H4 (cell line): ENCODE measurements at places on chromosomes 2 and 18. TPM values are rescaled to one million over a fixed set of nuclear protein-coding genes. Genes with fewer than 3 reads are reported as not detected.
A peak's percentile ranks its signal among the peaks of the same experiment; 100 is the strongest.

DNA sequence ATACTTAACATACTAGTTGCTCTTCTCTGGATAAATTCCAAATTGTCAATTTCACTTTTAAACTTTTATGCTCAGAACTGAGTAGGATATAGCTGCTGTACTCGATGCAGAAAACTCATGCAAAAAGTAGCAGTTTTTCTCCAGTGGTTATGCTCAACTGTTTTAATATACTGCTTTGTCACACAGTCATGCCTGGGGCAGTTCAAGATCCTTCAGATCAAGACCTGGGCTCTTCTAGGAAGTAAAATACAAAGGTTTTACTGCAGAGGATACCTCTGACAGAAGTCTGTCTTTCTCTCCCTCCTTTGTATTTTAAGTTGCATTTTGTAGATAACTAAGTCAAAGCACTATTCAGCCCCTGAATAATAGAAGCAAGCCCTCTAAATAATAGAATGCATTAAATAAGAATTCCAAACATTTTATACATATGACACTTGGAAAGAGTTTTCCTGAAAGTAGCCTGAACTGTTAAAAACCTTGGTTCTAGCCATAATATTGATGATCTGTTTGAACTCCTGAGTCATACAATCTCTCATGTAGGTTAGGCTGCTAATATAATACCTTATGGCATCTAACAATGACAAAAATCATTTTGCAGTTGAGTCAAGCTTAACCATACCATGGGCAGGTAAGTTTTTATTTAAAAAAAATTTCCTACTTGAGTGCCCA lies 183.3 kb upstream of the TRIB2 start:
- DNase-seq = no peak

The ICOS gene
- not detected in 2 replicates for total RNA-seq

- no peak for DNase-seq
These were observed 130.2 kb upstream of the PID1 start for GRCh38 chr2:229401171-229401865.

DNA sequence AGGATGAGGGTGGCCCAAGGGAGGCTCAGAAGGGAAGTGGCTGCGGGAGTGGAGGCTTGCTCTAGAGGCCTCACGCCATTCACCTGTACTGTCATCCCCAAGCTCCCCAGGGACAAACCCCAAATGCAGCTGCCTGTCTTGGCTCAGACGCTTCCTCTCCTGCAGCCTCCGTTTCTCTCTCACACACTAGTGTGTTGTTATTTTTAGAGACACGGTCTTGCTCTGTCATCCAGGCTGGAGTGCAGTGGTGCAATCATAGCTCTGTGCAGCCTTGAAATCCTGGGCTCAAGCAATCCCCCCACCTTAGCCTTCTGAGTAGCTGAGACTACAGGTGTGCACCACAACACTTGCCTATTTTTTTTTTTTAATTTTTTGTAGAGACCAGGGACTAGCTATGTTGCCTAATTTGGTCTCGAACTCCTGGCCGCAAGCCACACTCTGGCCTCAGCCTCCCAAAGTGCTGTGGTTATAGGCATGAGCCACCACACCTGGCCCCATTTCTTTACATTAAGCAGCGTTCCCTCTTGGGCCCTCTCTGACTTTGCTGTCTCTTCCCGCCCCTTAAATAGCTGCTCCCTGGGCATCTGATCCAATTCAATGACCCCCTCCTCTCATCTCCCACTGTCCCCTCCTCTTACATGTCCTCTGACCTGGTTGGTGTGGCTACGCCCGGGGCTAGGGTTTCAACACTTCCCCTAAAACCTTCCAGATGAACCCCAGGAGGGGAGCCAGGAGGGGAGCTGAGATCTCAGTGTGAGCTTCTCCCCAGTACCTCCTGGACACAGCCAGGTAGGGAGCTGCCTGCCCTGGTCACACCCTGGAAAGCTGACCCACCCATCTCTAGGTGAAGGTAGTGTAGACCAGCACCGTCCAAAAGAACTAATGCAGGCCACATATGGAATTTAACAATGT lies 24.0 kb upstream of the LOXHD1 start:
- DNase-seq = no peak

The SAG gene
- total RNA-seq = not detected in 2 replicates

DNA sequence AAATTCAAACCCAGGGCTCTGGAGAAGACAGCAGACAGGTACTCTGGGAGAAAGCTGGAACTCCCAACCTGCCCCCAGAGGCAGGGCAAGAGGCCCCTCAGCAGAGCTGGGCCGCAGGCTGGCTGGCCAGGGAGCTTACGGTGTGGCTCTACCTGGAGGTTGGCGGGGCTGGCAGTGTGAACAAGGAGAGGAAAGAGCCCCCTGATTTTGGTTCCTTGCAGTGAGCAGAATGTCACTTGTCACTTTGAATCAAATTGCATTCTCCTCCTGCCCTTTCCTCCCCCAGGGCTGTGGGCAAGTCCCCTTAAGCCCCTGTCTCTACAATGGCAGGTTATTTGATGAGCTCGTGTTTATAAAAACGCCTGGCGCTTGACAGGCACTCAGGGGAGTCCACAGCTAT lies 32.6 kb downstream of the MYO7B start:
- DNase-seq = no peak

- DNase-seq = no peak
These were observed at the start of gene INPP5D for GRCh38 chr2:233059797-233060500. INPP5D (plus strand) TSS chr2:233060342; CDS start chr2:233060479, 137 bp downstream.

The PLA2R1 gene
- total RNA-seq = 0.06 TPM in 1 of 2 replicates, not detected in the other

DNA sequence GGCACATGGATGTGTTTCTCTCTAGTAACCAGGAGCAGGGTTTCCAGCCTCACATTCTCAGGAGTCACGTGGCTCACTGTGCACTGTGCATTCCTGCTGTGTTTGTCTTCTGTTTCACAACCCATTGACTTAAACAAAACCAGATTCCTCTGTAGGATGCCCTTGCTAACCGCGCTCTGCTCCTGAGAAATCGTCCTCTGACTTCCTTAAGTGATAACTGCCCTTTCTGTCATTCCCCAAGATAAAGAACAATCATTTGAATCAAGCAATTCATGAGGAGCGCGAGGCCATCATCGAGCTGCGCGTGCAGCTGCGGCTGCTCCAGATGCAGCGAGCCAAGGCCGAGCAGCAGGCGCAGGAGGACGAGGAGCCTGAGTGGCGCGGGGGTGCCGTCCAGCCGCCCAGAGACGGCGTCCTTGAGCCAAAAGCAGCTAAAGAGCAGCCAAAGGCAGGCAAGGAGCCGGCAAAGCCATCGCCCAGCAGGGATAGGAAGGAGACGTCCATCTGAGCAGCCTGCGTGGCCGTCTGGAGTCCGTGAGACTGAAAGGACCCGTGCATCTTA lies 60.2 kb downstream of the RALBP1 start:
- no peak for DNase-seq

DNA sequence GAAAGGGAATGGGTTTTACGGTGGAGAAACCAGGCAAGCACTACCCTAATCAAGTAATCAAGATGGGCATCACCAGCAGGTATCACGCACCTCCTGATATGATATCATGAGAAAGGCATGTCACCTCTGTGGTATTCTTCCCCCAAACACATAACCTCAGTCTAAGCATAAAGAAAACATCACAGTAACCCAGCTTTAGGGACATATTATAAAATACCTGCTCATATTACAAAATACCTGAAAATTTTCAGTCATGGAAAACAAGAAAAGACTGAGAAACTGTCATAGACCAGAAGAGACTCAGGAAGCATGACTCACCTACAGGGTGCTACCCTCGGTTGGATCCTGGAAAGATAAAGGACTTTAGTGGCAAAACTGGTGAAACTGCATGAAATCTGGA lies 30.5 kb downstream of the GCKR start:
- DNase-seq = no peak

The LHCGR gene
- total RNA-seq = not detected in 2 replicates

GRCh38 chr2:9408641-9409151 lies 14.6 kb downstream of the ITGB1BP1 start:
- DNase-seq = no peak

The HOXD1 gene
- not detected in 2 replicates for total RNA-seq

The GRB14 gene
- 0.48 and 2.6 TPM in 2 replicates for total RNA-seq

DNA sequence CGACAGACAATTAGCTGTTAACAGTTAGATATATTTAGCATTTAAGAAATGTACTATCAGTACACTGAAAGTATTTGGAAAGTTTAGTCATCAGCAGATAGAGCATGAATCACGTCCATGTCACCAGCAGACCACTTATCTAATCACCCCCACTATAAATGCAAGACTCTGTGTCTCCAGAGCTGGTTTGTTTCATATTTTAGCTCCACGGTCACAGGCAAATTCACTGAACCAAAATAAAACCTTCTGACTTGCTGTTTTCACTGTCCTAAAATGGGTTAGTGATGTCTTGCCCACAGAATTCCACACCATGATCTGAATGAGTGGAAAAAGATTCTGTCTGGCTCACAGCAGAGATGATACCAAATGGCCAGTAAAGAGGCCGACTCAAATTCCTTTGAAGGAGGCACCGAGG lies 64.9 kb downstream of the CDH2 start:
- DNase-seq = no peak

DNA sequence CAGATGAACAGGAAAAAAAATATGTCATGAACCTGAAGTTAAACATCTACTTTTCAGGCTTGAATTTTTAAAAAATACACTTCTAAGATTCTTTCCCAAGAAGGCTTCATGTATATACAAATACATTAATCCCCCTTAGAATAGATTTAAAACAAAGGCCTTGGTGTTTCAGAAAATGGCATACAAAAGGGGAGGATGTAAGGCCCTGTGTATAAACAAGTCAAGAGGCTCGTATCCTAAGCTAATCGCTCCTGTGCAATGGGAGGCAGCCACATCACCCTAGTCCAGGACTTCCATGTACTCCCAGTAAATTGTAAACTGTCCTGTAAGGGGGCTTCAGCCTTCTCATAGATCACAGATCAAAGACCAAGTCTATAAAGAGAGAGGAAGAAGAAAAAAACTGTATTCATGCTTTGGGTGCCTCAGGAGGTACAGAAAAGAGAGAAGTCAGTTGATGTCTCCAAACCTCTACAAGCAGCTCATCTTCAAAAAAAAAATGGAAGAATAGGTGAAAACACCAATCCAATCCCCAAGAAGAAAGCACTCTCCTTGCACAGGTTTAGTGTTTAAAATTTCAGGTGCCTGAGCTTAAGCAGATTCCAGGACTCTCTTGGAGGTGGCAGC lies 53.9 kb downstream of the ANKRD44 start:
- no peak for DNase-seq

DNA sequence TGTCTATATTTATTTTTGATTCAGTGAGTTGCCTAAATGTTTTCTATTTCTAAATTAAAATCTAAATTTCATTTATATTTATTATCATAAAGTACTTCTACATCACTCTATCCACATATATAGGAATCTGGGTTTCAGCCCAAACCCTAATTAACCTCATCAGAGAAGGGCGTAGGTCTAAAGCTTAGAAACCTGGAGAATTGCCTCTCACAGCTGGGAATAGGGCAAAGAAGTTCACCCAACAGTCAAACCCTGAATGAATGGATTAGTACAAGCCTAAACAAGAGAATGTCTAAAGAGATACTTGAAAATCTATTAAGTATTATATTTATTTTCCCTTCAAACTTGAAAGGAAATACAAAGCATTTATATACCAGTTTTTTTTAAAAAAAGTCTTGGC lies 26.2 kb downstream of the TFPI start:
- no peak for DNase-seq

DNA sequence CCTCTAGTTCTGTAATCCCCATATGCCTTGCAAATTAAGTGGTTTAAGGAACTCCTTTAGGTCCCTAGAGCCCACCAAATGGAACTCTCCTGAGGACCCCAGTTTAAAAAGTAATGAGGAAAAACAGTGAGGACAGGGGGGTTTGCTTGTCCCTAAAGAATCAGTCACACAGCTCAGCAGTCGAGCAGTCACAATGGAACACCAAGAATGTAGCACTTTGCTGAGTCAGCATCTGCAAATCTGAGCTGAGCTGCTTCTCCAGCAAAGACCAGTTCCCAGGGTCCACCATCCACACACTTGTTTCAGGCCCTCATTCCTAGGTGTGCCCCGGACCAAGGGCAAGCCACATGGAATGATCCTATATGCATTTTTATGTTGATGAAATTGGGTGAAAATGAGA lies 46.2 kb upstream of the NEDD4L start:
- no peak for DNase-seq

- DNase-seq = no peak
These were observed 21.3 kb downstream of the APCDD1 start for GRCh38 chr18:10475654-10476291.

DNA sequence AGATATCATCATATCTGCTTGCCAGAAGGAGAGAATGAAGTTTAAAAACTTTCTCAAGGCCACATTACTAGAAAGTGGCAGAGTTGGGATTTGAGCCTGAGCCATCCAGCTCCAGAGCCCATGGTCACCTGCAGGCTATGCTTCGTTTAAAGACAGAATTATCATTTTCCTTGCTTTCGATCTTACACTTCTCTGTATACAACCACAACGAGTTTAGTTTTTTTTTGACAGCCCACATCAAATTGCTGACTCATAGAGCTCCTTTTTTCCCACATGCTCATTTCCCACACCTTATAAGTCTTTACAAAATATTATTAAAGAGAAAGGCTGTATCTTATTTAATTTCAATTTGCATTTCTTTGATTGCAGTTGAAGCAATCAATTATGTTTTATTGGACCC lies 6.5 kb downstream of the PLEK start:
- DNase-seq = no peak

GRCh38 chr2:8445580-8445979 lies 236.3 kb upstream of the ID2 start:
- no peak for DNase-seq

- DNase-seq = no peak
These were observed 1131.2 kb downstream of the TSN start for GRCh38 chr2:122886479-122887145.

The MARCHF4 gene
- 0.15 and 0.29 TPM in 2 replicates for total RNA-seq

GRCh38 chr2:17892770-17893534 lies 14.5 kb downstream of the KCNS3 start:
- DNase-seq = no peak

- peak; percentile 33 for DNase-seq
These were observed 494.4 kb downstream of the SOX11 start for GRCh38 chr2:6186332-6187151.

DNA sequence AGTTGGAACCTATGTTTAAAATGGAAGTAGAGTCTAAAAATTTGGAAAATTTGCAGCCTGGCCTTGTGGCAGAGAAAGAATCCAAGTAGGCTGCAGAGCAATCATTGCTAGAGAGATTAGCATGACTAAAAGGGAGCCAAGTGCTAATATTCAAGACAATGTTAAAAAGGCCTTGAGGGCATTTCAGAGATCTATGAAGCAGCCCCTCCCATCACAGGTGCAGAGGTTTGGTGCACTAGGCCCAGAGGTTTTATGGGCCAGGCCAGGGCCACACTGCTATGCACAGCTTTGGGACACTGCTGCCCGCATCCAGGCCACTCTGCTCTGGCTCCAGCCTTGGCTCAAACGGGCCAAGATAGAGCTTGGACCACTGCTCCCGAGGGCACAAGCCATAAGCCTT lies 6.7 kb upstream of the IL1A start:
- DNase-seq = no peak

The PID1 gene
- 2.0 and 2.5 TPM in 2 replicates for total RNA-seq

The UNC80 gene
- not detected in 2 replicates for total RNA-seq

DNA sequence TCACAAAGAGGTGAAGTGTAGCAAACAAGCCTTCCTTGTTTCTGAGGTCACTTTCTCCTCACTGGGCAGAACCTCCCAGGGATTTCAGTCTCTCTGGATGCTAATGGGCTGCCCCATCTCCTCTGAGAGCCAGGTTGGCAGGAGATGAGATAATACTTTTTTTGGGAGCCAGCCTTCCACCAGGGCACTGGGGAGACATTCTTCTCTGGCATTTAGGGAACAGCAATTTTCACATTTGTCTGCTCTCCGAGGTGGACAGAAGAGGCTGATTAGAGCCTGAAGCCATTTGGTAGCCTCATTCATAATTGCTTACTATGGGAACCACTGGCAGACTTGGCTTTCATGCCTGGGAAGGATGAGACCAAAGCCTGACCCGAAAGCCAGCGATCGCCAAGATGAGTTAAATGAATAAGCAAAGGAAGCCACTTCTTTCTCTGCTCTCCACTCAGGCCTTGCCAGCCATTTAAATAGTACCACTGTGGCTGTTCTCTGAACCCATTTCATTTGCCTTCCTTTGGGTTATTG lies 70.1 kb downstream of the NRP2 start:
- DNase-seq = no peak
